Natural killer cell treated with Interleukin-12 subunit alpha and Interleukin-12 subunit beta and Interleukin-15 and Interleukin-18, amount 100 ng/mL, for 72 hours (primary cell): ENCODE measurements at places on chromosomes 13 and 19. TPM values are rescaled to one million over a fixed set of nuclear protein-coding genes. Genes with fewer than 3 reads are reported as not detected.

DNA sequence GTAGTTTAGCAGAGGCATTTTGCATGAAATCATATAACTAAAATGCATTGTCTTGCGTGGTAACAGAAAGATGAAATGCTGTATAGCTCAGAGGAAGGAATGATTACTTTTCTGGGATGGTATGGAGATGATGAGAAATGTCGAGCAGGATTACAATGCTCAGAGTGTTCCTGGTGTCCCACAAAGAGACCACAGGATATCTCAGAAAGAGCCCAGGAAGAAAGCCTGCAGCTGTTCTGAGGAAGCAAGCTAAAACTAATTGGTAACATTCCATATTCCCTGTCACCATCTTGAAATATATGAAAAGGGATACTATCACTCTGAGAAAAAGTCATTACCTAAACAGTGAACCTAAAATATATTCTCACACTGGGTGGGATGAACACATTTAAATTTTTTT is 233.1 kb downstream of the POU4F1 start:
- no peak overlapping the region for H3K4me3 ChIP-seq
- no peak overlapping the region for H3K27ac ChIP-seq
- H3K27me3 ChIP-seq, result no peaks in the 10 kb centered on the region
- H3K36me3 ChIP-seq, result no peaks in the 10 kb centered on the region

GRCh38 chr13:41613471-41613870 is 156.1 kb downstream of the RGCC start:
- H3K36me3 ChIP-seq, result peaks cover 16% of the 10 kb centered on the region
- no peak overlapping the region for H3K4me3 ChIP-seq
- no peak overlapping the region for H3K27ac ChIP-seq
- no peaks in the 10 kb centered on the region for H3K27me3 ChIP-seq
- DNase-seq, result no peak
- H3K4me1 ChIP-seq, result no peaks in the 10 kb centered on the region

DNA sequence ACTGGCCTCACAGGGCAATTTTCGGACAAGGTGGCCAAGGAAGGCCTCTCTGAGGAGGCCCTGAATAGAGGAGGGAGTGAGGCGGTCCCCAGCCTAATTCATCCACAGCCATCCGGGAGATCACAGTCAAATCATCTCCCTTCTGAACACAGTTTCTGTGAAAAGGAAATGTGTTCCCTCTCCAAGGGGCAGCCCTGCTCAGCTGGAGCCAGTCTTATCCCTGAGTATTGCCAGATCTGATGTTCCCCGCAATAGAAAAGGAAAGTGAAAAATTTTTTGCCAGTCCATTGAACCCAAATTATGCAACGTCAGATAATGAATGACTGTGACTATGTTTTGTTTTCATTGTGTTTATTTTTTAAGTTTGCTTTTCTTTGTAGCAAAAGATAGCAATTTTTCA is 125.9 kb downstream of the SIPA1L3 start:
- peaks cover 9% of the 10 kb centered on the region for H3K36me3 ChIP-seq
- H3K27me3 ChIP-seq, result no peaks in the 10 kb centered on the region
- peaks cover 10% of the 10 kb centered on the region for H3K4me1 ChIP-seq
- H3K4me3 ChIP-seq, result no peak overlapping the region
- no peak overlapping the region for H3K27ac ChIP-seq

- H3K27ac ChIP-seq, result no peak overlapping the region
- no peaks in the 10 kb centered on the region for H3K36me3 ChIP-seq
- DNase-seq, result no peak
- no peak overlapping the region for H3K4me3 ChIP-seq
These were observed 14.8 kb downstream of the OPA3 start for GRCh38 chr19:45569619-45570421.

GRCh38 chr13:24032674-24033073 is 127.8 kb upstream of the SPATA13 start:
- DNase-seq, result no peak
- H3K4me3 ChIP-seq, result no peak overlapping the region
- H3K27ac ChIP-seq, result no peak overlapping the region
- H3K36me3 ChIP-seq, result no peaks in the 10 kb centered on the region

- H3K4me1 ChIP-seq, result no peaks in the 10 kb centered on the region
- H3K27me3 ChIP-seq, result no peaks in the 10 kb centered on the region
- H3K4me3 ChIP-seq, result no peak overlapping the region
- peaks cover 4% of the 10 kb centered on the region for H3K36me3 ChIP-seq
These were observed 1422.4 kb upstream of the MIR17HG start for GRCh38 chr13:89925107-89925506.

The PGLYRP1 gene
- not detected for total RNA-seq
